LHCN-M2 (cell line): ENCODE measurements at places on chromosomes 1 and 21. TPM values are rescaled to one million over a fixed set of nuclear protein-coding genes. Genes with fewer than 3 reads are reported as not detected.

- no peak for DNase-seq
Observed at GRCh38 chr1:48568501-48568900, 96.5 kb upstream of the SPATA6 start.

DNA sequence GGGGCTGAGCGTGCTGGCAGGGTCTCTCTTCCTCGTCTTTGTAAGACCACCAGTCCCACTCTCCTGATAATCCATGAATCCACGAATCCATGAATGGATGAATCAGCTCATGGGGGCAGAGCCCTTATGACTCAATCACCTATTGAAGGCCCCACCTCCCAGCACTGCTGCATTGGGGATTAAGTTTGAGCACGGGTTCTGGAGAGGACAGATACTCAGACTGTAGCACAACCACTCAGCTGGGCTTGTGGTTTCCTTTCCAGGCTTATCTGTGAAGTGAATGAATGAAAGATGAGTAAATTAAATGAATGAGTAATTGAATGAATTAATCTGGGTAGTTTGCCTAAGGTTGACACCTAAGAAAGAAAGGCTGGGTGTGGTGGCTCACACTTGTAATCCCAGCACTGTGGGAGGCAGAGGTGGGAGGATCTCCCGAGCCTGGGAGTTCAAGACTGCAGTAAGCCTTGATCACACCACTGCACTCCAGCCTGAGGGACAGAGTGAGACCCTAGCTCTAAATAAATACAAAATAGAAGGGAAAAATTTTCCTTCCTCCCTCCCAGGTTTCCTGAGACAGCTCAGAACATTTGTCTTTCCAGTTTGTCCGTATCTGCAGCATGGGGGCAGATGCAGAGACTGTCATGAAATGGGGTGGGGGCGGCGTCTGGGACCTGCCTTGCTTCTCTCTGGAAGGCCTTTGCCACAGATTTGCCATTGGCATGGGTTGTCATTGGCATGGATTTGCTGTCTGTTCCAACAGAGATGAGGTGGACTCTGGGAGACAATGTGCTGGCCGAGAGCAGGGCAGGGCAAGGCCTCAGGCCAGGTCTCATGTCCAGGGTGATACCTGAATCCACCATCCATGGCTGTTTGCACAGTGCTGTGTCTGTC is 187.7 kb upstream of the C1orf174 start:
- DNase-seq: no peak

COQ8A gene
- total RNA-seq: 6.3 and 8.7 TPM in 2 replicates

GRCh38 chr1:226064816-226065248 is 2.3 kb downstream of the H3-3A start:
- peak; percentile 62 for DNase-seq

MAB21L3 gene
- total RNA-seq: 0.06 TPM in 1 of 2 replicates, not detected in the other

HRNR gene
- total RNA-seq: not detected in 2 replicates

DNA sequence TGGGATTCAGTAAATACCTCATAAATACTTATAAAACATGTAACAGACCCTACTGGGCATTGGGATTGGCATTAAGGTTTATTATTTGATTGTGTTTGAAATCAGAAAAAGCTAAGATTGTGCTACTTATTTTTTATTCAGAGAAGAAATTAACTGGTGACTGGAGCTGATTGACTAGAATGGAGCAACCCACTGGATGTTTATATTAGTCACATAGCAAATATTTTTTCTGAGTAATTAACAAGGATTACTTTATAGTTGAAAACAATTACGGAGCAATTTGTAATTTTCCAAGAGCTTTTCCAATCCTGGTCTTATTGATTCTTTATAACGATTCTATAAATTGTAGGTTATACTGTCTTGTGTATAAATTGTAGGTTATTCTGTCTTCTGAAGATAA is 208.7 kb downstream of the HLX start:
- DNase-seq: no peak
